ENCODE measurements at places on chromosomes 3 and 15. TPM values are rescaled to one million over a fixed set of nuclear protein-coding genes. Genes with fewer than 3 reads are reported as not detected.
A peak's percentile ranks its signal among the peaks of the same experiment; 100 is the strongest.

The KCNAB1 gene
- not detected for total RNA-seq

DNA sequence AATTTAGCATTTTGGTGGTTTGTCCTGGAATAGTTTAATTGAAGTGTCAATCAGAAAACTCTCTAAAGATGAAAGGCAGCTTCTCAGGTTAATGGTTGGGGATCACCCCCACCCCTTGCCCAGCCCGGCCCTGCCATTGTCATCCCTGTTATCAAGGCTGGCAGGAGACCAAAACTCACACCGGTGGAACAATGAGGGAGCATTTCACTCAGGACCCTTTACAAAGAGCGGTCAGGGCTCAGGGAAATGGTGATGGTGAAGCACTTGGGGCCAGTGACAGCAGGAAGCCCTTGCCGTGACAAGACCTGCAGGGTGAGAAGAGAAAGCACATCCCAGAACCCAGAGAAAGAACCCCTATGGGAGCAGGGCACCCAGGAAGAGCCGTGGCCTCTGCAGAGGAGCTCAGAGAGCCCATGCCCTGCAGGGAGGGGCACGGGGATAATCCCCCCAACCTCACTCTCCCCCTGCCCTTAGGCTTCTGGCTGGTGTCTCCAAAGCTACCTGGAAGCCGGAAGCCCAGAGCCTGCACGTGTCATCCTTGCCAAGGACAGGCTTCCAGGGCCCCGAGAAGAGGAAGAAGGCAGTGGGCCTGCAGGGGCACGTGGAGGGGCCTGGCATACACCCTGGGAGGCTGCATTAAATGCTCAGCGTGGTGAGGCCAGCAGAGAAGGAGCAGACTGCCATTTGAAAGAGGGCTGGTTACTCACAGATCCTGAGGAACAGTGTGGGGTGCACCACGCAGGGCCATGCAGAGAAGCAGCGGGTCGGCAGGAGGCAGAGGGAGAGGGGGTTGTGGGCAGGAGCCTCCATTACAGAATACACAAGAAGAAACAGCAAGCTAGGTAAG is 80.6 kb upstream of the PRR20G start:
- no peak for DNase-seq

DNA sequence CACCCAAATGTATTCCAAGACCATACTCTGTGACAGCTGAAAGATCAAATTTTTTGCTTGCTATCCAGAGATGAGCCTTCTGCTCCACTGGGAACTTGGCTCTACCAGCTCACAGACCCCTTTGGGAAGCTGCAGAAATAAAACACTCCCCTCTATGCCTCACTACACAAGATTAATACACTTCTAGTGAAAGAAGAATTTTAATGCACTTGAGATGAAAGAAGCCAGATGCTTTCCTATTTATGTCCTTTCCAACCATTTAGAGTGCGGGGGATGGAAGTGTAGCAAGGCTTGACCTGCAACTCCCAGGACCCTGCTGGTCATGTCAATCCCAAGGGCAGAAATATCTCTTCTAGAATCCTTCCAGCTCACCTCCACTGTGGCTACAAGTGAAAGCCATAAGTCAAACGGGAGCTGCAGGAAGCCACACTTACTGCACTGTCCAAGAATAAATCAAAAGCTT is 34.7 kb downstream of the ANXA2 start:
- DNase-seq: no peak

The PP2D1 gene
- total RNA-seq: not detected

GRCh38 chr3:124763644-124764358 is 33.5 kb downstream of the UMPS start:
- no peak for DNase-seq

The BLM gene
- total RNA-seq: 4.9 TPM

The ZNF717 gene
- 4.1 TPM for total RNA-seq

DNA sequence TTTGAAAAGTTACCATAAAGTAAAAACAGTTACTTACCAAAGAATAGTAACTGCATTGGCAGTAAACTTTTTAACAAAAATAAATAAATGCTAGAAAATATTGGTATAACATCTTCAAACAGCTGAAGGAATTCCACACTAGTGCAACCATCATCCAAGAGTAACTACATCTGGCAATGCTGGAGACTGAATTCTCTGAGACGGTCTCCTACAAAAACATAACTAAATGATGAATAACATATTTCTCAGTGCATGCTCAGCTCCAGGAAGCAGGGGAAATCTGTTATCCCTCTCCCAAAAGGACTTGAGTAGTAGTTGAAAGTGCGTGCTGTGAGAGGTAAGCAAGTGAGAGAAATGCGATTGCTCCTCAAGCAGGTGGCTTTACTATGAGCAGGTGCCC is 526.8 kb upstream of the CCDC54 start:
- DNase-seq: peak; percentile 34

DNA sequence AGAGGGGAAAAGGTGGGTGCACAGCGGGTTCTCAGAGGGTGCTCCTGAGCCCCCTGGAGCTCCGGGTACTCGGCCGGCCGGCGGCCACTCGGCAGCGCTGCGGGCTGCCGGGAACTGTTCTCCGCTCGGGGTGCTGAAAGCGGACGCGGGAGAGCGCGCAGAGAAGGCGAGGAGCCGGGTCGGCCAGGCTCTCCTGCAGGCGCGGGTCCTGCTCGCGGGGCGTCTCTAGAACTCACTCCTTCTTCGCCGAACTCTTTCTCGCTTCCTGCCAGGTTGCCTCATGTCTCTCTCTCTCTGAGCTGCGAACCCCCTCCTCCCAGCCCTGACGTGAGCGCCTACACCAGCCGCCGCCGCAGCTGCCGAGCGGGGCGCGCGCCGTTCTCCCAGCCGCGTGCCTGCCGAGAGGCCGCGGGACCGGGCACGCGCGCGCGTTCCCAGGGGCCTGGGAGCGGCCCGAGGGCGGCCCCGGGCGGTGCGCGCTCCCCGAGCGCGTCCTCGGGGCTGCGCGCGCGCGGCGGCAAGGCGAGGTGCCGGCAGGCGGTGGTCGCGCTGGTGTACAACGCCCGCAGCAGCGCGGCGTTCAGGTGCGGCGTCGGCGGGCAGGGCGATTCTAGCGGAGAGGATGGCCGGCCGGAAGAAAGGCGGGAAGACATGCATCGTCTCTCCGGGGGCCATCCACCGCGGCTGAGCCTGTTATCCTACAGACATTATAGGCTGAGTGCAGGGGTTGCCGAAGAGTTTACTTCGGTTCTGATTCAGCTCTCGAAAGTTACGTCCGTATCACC is at the start of gene PEX5L:
Gene PEX5L, minus strand, starts transcription at position 267 of the 785 bp plus-strand sequence. CDS start 338 bp downstream, outside the sequence.
- DNase-seq: no peak

The FAM227B gene
- total RNA-seq: 5.2 TPM
